ENCODE measurements at places on chromosomes 11 and 22.

- no peak for DNase-seq
These were observed 9.1 kb downstream of the CTSF start for GRCh38 chr11:66559142-66559865.

DNA sequence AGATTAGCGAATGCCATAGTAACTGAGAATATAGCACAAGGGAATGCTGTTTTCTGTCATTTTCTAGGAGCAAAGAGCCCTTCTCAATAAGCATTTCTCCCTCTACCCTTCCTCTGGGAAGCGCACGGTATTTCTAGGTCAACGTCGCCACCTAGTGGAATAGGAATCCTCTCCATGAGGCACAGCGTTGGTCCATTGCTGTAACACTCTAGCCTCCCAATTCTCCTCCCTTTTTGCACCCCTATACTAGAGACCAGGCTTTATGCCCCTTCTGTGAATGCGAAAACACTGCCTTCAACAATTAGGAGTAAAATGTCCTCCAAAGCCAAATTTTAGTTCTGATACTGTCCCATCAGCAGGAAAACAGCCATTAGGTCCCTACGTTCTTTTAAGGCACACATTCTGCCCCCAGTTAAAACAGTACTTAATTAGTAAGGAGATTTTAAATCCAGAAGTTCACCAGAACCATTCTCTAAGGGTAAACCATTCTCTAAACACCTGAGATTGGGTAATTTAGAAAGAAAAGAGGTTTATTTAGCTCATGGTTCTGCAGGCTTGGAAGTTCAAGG is 12.8 kb upstream of the HYLS1 start:
- peak; percentile 78 for DNase-seq

DNA sequence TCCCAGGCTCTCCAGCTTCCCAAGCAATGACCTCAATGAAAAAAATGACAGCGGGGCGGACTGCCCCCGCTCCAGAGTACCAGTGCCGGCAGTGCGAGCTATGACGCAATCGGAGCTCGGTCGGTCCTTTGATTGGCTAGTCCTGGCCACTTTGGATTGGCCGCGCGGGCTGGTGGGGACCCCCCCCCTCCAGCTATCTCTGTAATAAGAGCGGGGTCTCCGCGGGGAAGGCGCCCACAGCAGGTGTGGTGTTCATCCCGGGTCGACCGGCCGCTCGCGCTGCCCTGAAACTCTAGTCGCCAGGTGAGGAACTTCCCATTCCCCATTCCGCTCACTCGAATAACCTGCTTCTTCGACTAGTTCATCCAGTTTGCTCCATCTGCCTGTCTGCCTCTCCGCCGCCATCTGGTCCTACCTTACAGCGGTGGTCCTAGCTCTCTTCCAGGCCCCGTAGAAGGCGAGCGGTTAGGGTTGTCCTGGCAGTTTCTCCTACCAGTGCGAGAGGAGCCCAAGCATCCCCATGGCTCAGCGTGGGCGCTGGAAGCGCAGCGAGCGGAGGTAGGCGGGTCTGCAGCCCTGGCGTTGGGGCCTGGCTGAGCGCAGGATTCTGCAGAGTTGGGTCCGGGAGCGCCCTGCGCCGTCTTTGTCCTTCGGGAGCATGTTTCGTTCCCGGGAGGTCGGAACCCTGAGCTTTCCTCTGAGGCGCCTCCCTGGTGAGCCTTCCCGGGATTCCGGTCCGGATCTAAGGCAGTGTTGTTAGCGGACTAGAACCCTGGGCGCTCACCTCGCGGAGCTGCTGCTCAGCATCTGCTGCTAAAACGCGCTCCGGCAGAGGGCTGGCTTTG is at the start of gene CALCB:
CALCB (plus strand) TSS at position 233 of the 845 bp plus-strand sequence. CDS start 1,126 bp downstream, outside the sequence.
- DNase-seq: peak; percentile 43

DNA sequence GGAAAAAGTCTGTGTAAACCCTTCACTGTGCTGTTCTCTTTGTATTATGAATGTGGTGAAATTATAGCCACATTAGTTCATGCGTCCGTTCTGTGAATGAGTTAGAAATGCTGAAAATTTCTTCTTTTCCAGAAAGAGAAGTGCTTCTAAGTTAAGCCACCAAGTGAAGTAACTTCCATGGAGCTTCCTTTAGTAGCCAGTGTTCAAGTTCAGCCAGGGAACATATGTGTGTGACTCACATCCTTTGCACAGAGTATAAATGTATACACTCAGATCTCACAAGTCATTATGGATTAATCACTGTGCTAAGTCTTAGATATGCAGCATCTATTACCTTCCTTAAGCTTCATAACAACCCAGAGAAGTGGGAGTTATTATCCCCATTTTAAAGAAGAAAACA is 3.1 kb upstream of the MMP8 start:
- no peak for DNase-seq

- DNase-seq: peak; percentile 47
These were observed 13.6 kb downstream of the C2CD3 start for GRCh38 chr11:74157169-74157568.

- peak; percentile 41 for DNase-seq
These were observed 27.9 kb downstream of the SLC25A17 start for GRCh38 chr22:40791241-40791640.

DNA sequence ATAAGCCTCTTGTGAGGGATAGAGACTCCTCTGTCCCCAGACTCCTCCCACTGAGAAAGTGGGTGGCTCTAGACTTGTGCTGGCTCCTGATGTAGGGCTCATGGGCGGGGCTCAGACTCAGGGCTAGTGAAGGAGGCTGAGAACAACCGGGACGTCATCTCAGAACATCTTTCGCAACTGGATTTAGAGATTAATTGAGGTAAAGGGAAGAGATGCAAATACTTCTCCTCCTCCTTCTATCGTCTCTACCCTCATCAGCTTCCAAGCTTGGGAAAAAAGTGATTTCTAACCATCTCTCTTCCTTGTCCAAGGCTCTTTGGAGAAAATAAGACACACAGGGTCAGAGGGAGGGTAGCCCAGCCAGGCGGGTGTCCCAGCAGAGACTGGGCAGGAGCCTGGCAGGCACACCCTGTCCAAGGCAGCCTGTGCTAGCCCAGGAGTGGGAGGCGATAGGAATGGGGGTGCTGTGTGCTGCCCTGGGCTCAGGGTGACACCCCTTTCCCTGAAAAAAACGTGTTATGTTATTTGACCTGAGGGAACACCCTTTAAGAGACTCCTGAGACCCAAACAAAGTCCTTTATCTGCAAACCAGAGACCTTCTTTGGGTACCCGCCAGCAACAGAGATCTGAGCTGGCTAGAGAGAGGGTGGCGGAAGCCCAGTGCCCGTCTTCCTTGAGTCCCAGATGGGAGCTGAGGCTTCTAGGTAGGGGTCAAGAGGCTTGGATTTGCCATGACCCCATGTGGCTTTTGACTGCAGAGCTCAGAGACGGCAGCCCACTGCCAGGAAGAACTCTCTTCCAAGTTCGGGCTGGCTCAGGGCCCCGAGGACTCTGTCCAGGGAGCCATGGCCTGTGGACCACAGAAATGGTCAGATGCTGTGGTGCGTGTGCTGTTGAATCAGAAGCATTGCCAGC is 160.9 kb downstream of the ADAMTS15 start:
- no peak for DNase-seq
